H9 (cell line): ENCODE measurements at places on chromosomes 6 and 20.
A peak's percentile ranks its signal among the peaks of the same experiment; 100 is the strongest.

DNA sequence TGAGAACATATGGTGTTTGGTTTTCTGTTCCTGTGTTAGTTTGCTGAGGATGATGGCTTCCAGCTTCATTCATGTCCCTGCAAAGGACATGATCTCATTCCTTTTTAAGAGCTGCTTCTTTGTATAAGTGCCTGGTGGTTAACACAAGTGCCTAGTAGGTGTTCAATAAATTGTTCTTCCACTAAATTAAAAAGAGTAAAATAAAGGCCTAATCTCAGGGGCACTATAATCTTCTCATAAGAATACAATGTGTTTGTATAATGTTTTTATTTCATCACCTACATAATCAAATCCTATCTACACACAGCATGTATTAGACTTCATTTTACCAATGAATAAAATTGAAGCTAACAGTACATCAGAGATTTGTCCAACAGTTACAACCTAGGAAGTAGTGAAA, 252.7 kb downstream of the KHDC1L start:
- H3K4me1 ChIP-seq, result peaks cover 8% of the 10 kb centered on the region; the same call in 1 of the 2 replicates
- DNase-seq, result no peak
- no peaks in the 10 kb centered on the region for H3K36me3 ChIP-seq
- H3K27me3 ChIP-seq, result no peaks in the 10 kb centered on the region

GRCh38 chr6:116247285-116247684, 6.6 kb downstream of the TSPYL4 start:
- H3K27me3 ChIP-seq, result no peaks in the 10 kb centered on the region
- H3K4me1 ChIP-seq, result peaks cover 10% of the 10 kb centered on the region; the same call in 1 of the 2 replicates
- no peak overlapping the region for H3K27ac ChIP-seq
- 0 out of 2 replicates have a peak, but pooled peaks cover 10% of the 10 kb centered on the region for H3K36me3 ChIP-seq
- no peak overlapping the region for H3K4me3 ChIP-seq

GRCh38 chr20:35503841-35504561, 25.5 kb downstream of the C20orf173 start:
- no peak overlapping the region for H3K27ac ChIP-seq
- H3K4me3 ChIP-seq, result no peak overlapping the region
- no peak for DNase-seq
- no peaks in the 10 kb centered on the region for H3K27me3 ChIP-seq

DNA sequence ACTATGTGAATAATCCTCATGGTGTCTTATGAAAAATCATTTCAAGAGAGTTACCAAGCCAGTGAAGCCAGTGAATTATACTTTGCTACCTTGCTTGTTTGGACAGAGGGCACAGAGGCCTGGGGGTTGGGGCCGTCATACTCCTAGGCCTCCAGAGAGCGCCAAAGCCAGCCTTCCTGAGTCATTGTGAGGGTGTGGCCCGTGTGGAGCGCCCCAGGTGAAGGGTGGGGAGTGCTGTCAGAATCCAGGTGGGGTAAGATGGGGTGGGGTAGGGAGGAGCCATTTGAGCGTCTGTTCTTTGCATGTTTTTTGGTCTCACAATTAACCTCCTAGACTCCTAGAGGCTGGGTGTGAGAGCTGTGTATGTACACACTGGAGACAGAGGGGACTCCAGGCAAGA, 71.1 kb downstream of the PERP start:
- no peaks in the 10 kb centered on the region for H3K27me3 ChIP-seq
- H3K4me3 ChIP-seq, result no peak overlapping the region
- DNase-seq, result peak; percentile 35
- no peak overlapping the region for H3K27ac ChIP-seq
- no peaks in the 10 kb centered on the region for H3K4me1 ChIP-seq

DNA sequence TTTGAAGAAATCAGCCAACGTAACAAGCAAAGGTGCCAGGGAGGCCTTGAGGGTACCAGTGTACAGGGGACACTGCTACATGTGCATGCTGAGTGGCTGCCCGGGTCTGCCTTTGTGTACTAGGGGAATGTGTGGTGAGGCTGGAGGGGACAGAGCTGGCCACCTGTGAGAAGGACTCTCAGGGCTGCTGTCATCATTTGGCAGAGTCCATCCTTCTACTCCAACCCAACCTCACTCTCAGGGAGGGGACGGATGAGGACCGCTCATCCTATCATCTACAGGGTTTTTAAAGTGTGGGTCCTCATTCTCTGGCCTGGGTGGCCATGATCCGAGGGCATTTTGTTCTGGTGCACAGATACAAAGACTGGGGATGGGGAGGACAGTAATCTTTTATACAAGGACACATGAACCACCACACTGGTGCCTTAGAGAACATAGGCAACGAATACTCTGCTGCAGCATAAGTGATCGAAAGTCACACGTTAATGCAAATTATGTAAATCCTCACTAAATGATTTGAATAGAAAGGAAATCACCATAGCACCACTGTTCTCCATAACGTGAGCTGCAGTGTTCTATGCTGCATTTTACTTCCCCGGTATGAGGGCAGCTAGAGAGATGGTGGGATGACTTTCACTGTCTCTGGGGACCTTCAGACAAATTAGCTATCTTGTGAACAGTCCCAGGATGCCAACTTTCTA, 181.4 kb downstream of the GMPR start:
- no peak overlapping the region for H3K27ac ChIP-seq
- no peaks in the 10 kb centered on the region for H3K36me3 ChIP-seq
- DNase-seq, result no peak
- no peaks in the 10 kb centered on the region for H3K27me3 ChIP-seq
- H3K4me1 ChIP-seq, result peaks cover 5% of the 10 kb centered on the region; the same call in 1 of the 2 replicates

GRCh38 chr6:115885636-115886366, 174.9 kb downstream of the FRK start:
- no peak overlapping the region for H3K4me3 ChIP-seq
- no peaks in the 10 kb centered on the region for H3K4me1 ChIP-seq
- DNase-seq, result no peak
- H3K36me3 ChIP-seq, result no peaks in the 10 kb centered on the region

DNA sequence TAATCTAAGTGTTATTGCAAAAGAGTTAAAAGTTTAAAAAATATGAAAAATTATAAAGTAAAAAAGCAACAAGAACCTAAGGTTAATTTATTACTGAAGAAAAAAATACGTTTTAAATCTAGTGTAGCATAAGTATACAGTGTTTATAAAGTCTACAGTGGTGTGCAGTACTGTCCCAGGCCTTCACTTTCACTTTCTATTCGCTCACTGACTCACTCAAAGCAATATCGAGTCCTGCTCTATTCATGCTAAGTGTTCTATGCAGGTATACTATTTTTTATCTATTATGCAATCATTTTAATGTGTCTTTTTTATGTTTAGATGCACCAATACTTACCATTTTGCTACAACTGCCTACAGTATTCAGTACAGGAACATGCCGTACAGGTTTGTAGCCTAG, 113.0 kb downstream of the MANEA start:
- no peak overlapping the region for H3K4me3 ChIP-seq
- H3K36me3 ChIP-seq, result no peaks in the 10 kb centered on the region
- H3K27me3 ChIP-seq, result no peaks in the 10 kb centered on the region
- no peak for DNase-seq
- no peak overlapping the region for H3K27ac ChIP-seq

DNA sequence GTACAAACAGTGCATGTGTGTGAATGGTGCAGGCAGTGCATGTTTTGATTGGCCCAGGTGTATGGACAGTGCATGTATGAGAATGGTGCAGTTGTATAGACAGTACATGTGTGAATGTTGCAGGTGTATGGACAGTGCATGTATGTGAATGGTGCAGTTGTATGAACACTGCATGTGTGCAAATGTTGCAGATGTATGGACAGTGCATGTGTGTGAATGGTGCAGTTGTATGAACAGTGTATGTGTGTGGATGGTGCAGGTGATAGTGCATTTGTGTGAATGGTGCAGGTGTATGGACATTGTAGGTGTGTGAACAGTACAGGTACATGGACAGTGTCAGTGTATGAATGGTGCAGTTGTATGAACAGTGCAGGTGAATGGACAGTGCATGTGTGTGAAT, 4.0 kb upstream of the KLHL31 start:
- no peaks in the 10 kb centered on the region; the same call in 1 of the 2 replicates for H3K27me3 ChIP-seq
- no peaks in the 10 kb centered on the region; the same call in 1 of the 2 replicates for H3K4me1 ChIP-seq
- DNase-seq, result no peak
- H3K4me3 ChIP-seq, result no peak overlapping the region

DNA sequence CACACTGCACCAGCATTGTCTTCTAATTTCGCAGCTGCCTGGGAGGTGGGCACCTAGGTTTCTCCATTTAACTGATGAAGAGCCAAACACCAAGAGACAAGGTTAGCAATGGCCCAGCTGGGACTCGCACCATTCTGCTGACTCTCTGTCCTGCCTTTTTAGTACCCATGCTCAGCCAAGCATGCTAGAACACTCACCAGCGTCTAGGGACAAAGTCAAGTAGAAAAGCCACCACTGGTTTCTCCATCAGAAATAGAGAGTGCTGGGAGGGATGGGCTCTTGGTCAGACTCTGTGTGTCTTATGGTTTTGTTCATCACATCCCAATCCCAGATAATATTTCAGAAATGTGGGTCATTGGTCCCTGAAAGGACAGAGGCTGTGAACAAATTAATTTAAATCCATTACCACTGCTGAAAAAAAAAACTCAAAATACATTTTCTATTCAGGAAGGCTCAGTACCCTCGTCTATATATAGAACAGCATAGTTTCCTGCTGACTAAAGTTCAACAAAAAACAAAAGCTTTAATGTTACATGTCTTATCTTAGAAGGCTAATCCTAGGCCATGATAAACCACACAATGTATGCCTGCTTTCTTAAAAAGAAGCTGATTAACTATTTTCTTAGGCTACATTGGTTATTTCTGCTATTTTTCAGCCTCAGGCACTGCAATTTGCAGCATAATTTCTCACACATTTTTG, 111.0 kb downstream of the TBC1D7 start:
- no peak for DNase-seq
- H3K4me1 ChIP-seq, result no peaks in the 10 kb centered on the region
- H3K4me3 ChIP-seq, result no peak overlapping the region
- no peak overlapping the region for H3K27ac ChIP-seq
